ENCODE measurements at places on chromosomes 6 and 20.

DNA sequence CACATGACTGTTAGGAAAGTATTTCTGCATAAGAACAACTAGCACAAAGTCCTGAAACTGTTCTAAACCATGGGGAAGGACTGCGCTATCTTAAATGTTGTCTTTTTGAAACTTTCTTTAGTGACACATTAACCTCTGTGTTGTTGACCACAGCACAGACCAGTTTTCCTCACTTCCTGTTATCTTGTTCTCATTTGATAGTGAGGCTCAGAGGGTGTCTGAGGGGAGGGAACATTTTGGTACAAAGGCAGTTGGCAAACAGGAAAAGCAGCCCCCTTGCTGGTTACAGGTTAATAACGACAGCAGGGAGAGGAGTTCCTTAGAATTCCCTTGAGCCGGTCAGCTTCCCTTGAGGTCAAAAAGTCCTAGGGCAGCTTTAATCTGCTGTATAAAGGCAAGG, 143.5 kb upstream of the BMP2 start:
- DNase-seq: no peak

DNA sequence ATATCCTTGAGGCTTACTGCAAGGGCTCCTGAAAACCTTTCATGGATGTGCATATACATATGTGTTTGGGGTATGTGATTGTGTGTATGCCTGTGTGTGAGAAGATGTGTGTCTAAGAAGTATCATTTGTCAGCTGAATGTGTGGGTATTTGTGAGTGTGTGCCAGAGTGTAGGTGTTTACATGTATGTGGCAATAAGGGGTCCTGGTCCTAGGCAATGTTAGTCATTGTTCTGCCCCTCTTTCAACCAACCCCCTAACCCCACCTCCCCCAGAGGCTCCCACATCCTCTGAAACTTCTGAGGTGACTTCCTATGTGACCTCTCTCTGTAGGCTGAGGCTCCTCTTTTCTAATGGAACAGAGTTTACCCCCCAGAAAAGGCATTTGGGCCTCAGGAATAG, 186.4 kb downstream of the LRFN2 start:
- no peak for DNase-seq

DNA sequence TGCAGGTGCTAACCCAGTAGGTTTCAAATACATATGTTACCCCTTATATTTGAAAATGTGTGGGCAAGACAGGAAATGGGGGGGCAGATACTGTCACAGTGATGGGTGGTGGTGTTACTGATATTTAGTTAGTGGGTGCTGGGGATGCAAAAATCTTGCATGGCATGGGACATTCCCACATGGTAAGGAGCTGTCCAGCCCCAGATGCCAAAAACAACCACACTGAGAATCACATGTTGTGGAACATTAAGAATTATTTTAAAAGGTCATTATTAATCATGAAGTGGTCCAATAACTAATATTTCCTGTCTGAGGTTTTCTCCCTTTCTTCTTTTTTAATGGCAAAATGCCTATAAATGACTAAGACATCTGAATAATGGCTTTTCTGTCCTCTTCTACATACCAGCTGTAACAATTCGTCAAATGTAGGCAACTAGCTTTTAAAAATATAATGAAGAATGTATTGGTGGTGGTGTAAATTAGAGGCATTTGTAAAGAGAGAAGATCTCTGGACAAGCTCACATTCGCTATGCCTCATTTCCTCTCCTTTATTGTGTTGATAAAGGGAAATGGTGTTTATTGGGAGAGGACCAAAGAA, 57.3 kb upstream of the SLC35B3 start:
- DNase-seq: no peak

DNA sequence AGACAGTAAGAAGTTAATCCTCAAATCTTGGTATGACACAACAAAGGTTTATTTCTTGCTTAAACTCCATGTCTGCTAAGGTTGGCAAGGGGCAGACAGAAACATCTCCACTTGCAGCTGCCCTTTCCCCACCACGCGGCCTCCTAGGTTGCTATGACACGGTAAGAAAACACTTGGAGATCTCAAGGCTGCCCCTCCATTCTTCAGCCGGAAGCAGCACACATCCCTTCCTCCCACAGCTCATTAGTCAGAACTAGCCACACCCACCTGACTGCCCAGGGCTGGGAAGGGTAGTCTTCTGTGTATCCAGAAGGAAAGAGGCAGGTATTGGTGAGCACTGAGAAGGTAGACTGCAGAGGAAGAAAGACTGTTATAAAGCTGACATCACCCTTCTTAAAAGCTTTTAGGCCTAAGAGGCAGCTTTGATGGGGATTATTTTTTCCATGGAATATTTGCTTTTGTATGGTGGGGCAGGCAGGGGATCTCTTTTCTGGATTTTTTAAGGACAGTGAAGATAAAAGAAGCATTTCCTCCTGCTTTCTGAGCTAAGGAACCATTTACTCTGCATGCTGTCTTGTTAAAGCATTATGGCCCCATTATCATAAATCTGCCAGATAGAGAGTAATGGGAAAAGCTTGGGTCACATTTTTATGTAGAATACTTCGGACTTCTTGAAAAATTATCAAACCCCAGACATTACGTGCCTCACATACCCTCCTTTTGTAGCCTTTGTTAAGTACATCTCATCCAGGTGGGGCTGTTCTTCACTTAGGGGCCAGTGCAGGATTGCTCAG, 41.6 kb downstream of the MRAP2 start:
- no peak for DNase-seq

GRCh38 chr6:135231469-135231844, 50.3 kb downstream of the MYB start:
- DNase-seq: no peak

DNA sequence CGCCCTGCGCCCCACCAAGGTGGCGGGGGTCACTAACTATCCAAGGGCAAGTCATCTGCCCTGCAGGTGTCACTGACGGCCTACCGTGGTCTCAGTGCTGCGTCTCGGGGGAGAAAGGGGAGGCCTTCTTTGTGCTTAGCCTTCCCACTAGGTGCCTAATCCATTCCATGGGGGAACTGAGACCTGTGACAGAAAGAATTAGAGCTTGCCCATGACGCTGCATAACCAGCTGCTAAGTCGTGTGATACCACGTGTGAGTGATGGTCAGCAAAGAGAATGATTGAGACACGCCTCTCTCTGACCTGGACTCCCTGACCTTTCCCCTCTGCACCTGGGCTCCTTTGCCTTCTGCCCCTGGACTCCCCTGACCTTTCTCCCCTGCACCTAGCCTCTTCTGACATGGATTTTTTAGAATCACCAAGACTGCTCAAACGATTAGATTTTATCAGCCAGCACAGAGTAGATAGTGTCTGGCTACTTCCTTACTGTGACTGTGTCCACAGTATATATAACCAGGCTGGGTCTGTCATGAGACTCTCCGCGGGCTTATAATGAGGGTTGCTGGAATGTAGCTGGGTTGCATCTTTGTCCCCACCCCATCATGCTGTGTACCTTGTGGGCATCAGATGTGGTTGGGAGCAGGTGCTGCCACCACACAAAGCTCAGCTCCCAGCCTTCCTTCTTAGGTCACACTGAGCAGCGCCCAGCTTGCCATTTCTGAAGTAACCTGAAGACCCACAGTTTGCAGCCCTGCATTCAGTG, 140.6 kb downstream of the TMEM242 start:
- DNase-seq: no peak

DNA sequence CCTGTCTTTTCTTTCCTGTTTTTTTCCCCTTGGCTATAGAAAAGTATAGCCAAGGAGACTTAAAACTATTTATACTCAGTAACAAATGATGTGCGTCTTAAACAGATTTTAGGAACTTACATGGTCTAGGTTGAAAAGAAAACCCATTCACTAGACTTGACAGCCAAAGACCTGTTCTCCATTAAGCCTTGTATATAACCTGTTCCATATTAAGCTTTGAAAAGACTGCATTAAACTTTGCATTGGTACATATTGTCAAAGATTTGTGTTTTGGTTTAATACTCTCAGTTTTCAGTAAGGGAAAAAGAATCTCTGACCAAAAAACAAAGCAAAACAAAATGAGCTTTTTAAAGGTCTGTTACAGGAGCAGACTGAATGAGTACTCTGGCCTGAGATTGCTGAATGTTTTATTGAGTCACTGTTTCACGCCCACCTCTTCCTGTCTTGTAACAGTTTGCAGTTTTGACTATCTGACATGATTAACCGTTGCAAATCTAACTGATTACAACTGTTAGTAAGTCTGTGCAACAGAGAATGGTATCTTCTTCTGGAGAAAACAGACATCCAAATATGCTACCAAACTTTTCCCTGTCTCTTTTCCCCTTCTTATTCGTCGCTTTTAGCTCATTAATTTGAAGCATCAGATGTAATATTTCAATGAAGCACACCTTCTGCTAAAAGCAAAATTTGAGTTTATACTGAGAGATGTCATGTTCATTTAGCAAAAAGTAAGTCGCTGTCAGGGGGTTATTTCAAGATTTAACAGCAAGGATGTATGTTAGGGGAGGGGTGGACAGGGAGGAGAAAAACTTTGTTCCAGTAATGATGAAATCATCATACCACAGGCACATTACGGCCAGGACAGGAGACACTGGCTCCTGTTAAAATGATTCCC, 59.1 kb upstream of the SUPT3H start:
- no peak for DNase-seq

DNA sequence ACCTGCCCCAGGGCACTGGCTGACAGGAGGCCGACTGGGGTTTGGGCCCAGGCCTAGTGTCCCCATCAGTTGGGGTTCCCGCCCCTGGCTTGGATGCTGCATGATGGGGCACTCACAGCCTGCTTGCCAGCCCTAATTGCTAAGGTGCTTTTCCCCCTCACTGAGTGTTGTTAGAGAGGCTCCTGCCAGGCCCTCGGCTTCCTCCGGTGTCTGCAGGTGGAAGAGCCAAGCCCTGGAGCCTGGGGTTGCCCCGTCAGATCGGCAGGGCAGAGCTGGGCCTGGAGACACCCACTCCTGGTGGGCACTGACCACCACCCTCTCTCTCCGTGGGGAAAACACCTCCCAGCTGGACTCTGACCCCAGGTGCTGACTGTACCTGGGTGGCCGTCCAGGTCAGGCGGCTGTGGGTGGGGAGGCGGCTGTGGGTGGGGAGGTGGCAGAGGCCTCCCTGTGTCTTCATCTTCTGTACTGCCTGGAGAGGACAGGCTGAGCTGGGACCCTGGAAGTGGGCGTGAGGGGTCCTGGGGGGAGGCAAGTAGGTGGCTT, 6.0 kb upstream of the CABLES2 start:
- DNase-seq: no peak

- DNase-seq: no peak
Measured at GRCh38 chr6:169869301-169869700, 117.9 kb downstream of the ERMARD start.

- DNase-seq: no peak
Measured at GRCh38 chr20:1623501-1624205, 3.8 kb upstream of the SIRPB1 start.

GRCh38 chr6:161462148-161462547, 188.3 kb upstream of the AGPAT4 start:
- DNase-seq: no peak

- DNase-seq: no peak
Measured at GRCh38 chr6:109483735-109484057, 677 bp upstream of the ZBTB24 start.

DNA sequence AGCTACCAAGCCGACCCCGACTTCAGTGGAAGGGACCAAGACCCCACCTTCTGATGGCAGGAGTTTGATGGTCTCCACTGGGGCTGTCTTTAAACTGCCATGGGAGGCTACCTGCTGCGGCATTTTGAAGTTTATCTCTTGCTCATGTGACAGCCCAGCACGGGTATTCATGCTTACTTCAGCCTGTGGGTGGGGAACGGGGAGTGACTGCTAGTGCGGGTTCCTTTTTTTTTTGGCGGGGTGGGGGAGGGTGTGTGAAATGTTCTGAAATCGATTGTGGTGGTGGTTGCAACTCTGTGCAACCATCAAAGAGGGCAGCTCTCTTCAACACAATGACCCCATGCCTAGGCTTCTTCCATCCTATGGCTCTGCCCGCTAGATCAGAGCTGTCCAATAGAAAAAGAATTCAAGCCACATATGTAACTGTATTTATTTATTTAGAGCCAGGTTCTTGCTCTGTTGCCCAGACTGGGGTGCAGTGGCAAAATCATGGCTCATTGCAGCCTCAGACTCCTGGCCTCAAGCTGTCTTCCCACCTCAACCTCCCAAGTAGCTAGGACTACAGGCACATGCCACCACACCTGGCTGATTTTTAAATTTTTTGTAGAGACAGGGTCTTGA, 53.7 kb downstream of the PPP1R16B start:
- DNase-seq: no peak

GRCh38 chr20:19915111-19915798, 101.9 kb upstream of the NAA20 start:
- DNase-seq: no peak

GRCh38 chr20:6420336-6420735, 297.5 kb upstream of the FERMT1 start:
- DNase-seq: no peak

DNA sequence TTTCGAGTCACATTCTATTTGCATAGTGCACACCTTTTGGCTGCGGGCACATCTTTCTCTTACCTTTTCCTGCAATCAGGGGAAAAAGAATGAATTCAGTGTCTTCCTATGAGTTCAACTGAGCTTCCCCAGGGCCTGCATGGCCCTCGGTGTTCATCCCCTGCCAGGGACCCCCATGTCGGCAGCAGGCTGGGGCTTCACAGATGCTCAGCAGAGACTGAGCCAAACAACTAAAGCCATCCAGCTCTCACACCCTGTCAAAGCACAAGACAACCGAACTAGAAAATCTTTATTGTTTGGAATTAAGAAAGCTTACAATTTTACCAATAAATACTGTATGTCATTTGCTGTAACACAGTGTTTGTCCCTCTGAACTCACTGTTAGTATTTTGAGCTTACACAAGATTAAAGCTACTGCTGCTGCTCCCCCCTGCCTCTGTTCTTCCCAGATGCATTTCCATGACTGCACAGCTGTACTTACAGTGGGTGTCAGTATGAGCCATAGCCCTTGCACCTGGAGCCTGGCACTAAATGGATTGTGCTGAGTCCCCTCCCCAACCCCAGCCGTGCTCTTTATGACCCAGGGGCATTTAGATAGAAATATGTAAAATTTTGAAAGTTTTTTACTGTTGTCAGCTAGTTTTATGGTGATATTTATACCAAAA, 205.8 kb downstream of the TMEM242 start:
- DNase-seq: no peak

DNA sequence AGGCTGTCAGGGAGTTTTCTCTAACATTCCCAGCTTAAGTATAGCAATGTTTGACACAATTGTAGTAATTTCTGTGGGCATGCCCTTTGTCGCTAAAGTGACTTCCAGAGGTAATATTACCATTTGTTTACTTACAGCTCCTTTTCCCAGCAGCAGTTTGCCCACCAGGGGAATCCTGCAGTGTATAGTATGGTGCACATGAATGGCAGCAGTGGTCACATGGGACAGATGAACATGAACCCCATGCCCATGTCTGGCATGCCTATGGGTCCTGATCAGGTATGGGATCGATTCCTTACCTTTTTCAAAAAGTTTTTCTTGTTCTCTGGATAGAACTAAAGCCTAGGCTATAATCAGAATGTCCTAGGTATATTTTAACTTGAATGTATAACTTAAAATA, 132.5 kb downstream of the SULF2 start:
- no peak for DNase-seq

DNA sequence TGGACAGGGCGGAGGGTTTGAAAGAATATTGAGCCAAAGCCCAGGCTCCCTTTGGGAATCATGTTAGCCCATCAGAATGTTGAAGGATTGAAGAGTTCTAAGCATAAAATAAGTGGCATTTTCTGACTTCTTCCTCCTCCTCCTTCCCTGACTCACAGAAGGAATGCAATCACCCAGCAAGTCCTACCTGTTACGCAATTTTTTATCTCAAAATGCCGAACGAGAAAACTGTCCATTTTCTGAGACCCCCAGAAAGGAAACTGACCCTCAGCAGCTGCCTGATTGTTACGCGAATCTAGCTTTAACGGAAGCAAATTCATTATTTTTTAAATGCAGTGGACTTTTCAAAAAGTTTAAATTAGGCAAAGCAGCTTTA, 4.7 kb upstream of the DNAJC5 start:
- no peak for DNase-seq
